Activated effector memory CD4-positive, alpha-beta T cell treated with anti-CD3 and anti-CD28 coated beads, Interleukin-2, amount 50 U/mL, for 16 hours (primary cell): ENCODE measurements at places on chromosomes 1 and 21.

GRCh38 chr21:37368541-37369279, 2.1 kb downstream of the DYRK1A start:
- no peak for DNase-seq

- no peak for DNase-seq
Measured at GRCh38 chr1:173660306-173660705, 9.3 kb downstream of the ANKRD45 start.

- no peak for DNase-seq
Measured at GRCh38 chr1:45952072-45952471, 148.7 kb downstream of the MAST2 start.

DNA sequence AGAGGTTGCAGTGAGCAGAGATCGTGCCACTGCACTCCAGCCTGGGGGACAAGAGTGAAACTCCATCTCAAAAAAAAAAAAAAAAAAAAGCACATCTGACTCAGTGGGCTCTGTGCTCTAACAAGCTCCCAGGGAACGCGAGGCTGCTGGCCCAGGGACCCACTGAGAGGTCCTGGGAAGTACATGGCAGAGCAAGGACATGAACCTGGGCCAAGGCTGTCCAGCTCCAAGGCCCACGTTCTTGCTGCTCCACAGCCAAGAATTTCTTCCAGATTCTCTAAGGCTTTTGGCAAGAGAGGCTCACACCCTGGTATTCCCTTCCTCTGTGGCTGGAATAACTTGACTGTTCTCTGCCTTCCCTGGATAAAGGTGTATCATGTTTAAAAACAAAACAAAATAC, 15.4 kb upstream of the AGTRAP start:
- no peak for DNase-seq

DNA sequence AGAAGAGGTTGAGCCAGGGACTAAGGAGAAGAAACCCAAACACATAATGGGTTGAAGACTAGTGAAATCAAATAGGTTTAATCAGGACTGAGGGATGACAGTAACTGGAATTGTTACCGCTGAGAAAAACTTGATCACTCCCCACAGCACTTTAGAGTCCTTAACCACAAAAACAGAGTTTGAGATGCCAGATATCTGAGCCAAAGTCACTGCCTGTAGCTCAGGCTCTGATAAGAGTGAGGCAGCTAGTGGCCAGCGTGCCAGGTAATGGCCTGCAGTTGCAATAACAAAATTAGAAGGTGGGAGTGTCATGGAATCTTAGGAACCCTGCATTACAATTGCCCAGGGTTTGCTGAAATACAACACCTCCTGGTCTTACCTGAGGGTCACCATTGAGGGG, 48.0 kb downstream of the PRKAB2 start:
- DNase-seq = no peak

DNA sequence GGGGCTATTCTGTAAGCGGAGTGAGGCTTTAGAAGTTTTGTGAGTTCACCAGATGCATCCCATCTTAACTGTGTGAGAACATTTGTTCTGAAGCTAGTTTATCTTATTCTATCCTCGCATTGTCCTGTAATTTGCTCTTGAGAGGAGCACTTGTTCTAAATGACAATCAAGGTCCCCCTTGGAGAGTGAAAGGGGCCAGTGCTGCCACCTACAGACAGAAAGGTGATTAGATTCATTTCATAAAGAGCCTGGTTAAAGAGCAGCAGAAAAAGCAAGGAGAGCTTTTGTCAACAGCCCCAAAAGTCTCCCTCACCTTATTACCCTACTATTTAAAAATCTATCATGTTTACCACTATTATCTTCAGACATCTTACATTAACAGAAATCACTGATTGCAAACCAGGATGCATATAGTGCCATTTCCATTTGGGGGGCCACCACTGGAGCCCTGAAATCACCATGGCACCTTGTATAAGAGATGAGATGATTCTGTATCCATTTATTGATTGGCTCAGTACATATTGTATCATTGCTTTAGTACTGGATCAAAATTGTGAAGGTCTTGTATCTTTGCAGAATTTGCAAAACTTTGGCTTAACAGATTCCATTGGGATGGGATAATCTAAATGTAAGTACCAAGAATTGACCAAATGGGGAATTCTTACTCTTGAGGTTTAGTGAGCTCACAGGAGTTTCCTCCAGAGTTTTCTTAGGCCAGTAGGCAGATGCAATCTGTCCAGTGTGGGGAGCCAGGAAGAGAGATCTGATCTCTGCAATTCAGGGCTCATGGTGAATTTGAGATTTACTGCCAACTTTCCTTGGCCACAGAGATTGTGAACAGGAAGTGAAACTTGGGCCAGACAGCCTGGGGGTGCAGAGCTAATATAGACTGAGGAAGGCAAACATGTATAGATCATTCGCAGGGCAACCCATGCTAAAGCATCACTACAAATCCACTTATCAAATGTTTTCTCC, 64.3 kb upstream of the TRABD2B start:
- no peak for DNase-seq

DNA sequence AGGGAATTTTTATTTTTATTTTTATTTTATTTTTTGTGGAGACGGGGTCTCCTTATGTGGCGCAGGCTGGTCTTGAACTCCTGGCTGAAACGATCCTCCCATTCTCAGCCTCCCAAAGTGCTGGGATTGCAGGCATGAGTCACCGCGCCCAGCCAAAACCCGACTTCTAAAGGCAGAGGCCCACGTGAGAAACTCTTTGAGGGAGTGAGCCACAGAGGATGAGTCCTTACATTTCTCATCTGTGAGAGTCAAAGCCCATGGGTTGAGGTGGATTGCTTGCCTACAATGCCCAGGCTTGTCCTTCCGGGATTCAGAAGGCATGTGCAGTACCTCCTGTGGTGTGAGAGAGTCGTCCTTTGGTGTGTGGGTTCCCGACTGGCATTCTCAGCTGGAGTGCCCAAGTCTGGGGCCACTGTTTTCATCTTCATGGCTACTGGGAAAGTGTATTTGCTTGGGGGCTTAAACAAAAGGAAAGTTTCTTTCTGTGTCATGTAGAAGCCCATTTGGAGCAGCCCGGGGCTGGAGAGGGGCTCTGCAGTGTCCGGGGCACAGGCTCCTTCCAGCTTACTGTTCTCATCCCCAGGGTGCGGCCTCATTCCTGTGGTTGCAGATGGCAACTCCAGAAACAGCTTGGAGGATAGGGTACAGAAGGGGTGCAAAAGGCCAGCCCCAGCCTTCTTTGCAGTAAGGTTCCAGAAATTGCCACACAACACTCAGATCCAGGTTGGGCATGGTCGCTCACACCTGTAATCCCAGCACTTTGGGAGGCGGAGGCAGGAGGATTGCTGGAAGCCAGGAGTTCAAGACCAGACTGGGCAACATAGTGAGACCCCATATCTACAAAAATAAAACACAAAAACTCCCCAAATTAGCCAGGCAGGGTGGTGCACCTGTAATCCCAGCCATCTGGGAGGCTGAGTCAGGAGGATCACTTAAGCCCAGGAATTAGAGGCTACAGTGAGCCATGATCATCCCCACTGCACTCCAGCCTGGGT, 29.4 kb upstream of the CSF3R start:
- DNase-seq = peak; percentile 52

- DNase-seq = no peak
Measured at GRCh38 chr21:19830446-19830845, 1167.8 kb upstream of the NCAM2 start.

- no peak for DNase-seq
Measured at GRCh38 chr1:230102046-230102445, 35.0 kb downstream of the GALNT2 start.

GRCh38 chr21:37119421-37120218, 46.6 kb downstream of the TTC3 start:
- DNase-seq = no peak

GRCh38 chr1:23401313-23401712, 23.2 kb downstream of the TCEA3 start:
- DNase-seq = no peak

DNA sequence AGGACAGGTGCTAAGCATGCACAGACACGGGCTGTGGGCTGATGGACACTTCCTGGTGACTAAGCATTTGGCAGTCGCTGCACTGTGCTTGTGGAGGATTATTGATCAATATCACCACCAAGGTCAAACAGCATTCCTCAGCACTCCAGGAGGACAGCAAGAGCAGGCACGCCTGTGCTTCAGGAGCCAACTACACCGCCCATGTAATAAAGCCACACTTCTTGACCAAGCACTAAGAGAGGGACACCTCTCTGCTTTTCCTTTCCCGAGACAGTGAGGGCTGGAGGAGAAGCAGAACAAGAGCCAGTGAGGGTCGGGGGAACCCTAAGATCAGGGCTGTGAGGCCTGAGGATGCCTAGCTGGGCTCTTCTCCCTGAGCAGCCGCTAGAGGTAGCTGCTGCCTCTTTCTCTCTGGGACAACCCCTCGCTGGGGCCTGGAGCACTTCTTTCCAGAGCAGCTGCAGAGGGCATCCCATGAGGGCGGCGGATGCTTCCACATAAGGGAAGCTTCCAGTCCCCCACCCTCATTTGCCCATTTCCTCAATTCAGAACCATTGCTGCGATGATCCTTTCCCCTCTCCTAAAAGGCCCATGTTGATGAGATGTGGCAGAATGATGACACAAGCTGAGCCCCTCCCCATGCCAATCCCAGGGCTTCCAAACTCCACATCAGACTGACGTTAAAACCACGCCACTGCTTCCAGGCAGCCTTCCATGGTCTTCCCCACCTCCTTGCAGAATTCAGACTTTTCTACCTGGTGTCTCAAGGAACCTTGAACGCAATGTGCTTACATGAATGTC, 19.1 kb downstream of the RAB7B start:
- no peak for DNase-seq

DNA sequence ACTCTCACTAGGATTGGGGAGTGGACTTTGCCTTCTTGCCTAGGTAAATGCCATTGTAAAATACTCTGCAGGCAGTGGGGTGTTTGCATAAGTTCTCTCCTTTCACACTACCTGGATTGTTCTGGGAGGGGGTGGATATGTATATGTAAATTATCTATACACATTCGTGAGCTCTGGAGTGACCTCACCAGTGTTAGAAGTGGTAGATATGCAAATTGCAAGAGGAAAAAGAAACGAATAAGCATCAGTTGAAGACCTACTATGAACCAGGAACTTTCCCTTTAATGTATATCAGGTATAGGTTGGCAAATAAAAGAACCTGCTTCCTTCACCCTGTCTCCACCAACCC, 1.5 kb upstream of the ARHGEF11 start:
- DNase-seq = no peak

- no peak for DNase-seq
Measured at GRCh38 chr21:34790834-34791233, 122.0 kb downstream of the CLIC6 start.

DNA sequence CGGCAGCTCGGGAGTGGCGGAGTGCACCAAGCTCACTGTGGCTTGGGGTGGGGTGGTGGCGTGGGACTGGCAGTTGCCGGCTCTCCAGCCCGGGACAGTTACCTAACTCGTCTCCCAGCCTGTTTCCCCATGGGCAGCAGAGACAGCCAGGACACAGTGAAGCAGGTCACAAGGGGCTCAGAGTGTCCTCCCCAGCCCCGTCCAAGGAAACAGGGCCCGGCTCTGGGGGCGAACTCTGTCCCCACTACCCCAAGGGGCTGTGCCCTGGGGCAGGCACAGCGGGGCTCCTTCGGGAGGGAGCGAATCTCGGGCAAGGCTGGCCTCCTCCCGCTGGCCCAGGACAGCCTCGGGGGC, 759 bp downstream of the GPR157 start:
- no peak for DNase-seq

DNA sequence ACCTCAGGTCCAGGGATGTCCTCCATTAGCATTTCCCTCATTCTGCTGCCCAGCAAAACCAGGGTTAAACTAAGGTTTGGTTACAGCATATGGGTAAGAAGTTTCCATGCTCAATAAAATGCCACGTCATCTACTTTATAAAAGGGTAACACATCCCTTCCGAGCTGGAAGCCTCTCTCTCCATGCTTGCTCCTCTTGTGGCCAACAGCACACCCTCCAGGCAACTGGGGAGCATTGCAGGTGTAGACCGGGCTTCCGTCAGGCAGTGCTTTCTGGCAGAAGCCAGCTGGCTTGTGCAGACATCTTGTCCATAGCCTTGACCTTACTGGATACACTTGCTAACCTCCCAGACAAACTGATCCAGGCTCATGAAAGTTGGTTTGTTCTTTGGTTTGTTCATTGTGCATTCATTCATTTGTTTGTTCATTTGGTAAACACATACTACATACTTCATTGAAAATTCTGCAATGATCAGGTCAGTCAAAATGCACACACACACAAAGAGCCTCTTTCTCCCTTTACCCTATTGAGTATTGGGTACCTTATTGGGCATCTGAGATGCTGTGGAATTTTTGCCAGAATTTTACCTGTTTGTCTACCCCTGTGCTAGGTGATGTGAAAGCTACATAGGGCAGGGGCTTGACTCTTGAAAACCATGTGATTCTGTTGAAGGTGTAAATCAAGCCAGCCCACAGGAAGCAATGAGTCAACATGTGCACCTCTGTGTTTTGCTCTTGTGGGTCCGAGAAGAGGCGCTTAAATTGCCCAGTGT, 422.8 kb downstream of the CAMTA1 start:
- no peak for DNase-seq

- no peak for DNase-seq
Measured at GRCh38 chr1:198850196-198850595, 211.4 kb downstream of the PTPRC start.

GRCh38 chr1:183148599-183148998, 37.5 kb upstream of the LAMC2 start:
- DNase-seq = no peak

GRCh38 chr1:84923317-84923716, 30.3 kb upstream of the LPAR3 start:
- DNase-seq = no peak

DNA sequence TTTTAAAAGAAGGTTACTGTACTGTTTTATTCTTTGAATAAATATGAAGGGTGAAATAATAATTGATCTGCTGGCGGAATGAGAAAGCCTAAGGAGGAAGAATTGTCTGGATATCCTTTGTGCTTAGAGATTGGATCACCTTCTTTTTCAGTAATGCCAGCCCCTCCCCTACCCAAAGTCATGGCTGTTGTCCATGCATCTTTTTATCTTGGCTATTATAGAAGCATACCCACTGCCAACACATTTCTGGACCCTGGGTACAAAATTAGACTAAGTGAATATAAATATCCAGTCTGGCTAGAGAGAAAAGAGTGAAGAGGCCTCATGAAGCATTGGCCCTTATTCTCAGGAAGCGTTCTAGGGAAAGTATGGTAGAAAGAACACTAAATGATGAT, 28.1 kb downstream of the AK4 start:
- DNase-seq = no peak

GRCh38 chr1:182404781-182405180, 4.3 kb upstream of the TEDDM1 start:
- no peak for DNase-seq

GRCh38 chr1:153763365-153764225, 11.6 kb upstream of the SLC27A3 start:
- no peak for DNase-seq

- DNase-seq = no peak
Measured at GRCh38 chr1:12372180-12372579, 142.3 kb downstream of the VPS13D start.

- DNase-seq = no peak
Measured at GRCh38 chr21:46517361-46517760, 58.7 kb downstream of the DIP2A start.

- no peak for DNase-seq
Measured at GRCh38 chr1:233544304-233544703, 69.6 kb upstream of the KCNK1 start.

- no peak for DNase-seq
Measured at GRCh38 chr1:113684153-113684541, 75.1 kb downstream of the PHTF1 start.
